Esophagus squamous epithelium (tissue), 5 donors: ENCODE measurements at places on chromosomes 2 and 18. TPM values are rescaled to one million over a fixed set of nuclear protein-coding genes. Genes with fewer than 3 reads are reported as not detected.
A peak's percentile ranks its signal among the peaks of the same experiment; 100 is the strongest.

- no peak overlapping the region for H3K4me3 ChIP-seq
- no peak overlapping the region for H3K27ac ChIP-seq
- H3K4me1 ChIP-seq = no peaks in the 10 kb centered on the region
- no peaks in the 10 kb centered on the region for H3K27me3 ChIP-seq
Measured at GRCh38 chr18:21686282-21687105, 18.1 kb downstream of the ABHD3 start.

GRCh38 chr2:201680743-201681142 is 17.7 kb downstream of the MPP4 start:
- no peaks in the 10 kb centered on the region for H3K36me3 ChIP-seq
- no peak for DNase-seq
- no peak overlapping the region for H3K4me3 ChIP-seq
- no peaks in the 10 kb centered on the region for H3K27me3 ChIP-seq

DNA sequence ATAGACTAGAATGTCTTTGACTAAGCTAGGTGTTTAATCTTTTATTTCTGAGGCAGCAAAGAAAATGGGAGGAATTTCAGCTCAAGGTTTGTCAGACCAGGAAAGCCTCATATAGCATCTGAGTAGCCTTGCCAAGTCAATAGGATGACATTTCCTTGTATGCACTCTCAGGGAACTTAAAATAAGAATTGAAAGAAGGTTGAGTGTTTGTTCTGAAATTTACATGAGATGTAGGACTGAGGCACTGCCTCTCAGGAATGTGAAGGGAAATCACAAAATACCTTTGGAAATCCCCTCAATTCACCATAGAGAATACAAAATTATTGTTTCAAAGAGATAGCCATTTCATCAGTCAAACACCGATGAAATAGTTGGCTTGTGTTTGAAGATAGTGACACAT is 392.0 kb upstream of the NRP2 start:
- no peak for DNase-seq
- no peaks in the 10 kb centered on the region for H3K4me1 ChIP-seq
- no peaks in the 10 kb centered on the region for H3K36me3 ChIP-seq
- no peak overlapping the region for H3K27ac ChIP-seq
- no peaks in the 10 kb centered on the region for H3K27me3 ChIP-seq

DNA sequence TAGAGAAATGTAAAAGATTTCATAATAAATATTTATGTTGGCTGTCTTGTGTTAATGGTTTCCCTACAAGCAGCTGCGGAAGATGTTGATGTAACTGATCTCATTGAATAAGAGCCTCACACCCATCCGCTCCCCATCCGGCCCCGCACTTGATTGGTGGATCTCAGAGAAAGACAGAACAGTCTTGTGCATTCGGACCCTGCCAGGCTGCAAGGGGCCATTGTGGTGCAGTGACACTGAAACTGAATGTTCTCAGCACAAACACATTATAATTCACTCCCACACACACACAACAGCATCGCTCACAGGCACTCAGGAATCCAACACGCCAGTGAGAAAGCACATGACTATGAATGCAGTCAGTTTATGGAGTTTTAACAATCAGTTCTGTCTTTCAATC is 47.8 kb downstream of the PRELID3A start:
- no peak for DNase-seq
- H3K4me3 ChIP-seq = no peak overlapping the region
- peaks cover 25% of the 10 kb centered on the region for H3K36me3 ChIP-seq
- no peak overlapping the region for H3K27ac ChIP-seq
- H3K27me3 ChIP-seq = no peaks in the 10 kb centered on the region
- H3K4me1 ChIP-seq = no peaks in the 10 kb centered on the region

DNA sequence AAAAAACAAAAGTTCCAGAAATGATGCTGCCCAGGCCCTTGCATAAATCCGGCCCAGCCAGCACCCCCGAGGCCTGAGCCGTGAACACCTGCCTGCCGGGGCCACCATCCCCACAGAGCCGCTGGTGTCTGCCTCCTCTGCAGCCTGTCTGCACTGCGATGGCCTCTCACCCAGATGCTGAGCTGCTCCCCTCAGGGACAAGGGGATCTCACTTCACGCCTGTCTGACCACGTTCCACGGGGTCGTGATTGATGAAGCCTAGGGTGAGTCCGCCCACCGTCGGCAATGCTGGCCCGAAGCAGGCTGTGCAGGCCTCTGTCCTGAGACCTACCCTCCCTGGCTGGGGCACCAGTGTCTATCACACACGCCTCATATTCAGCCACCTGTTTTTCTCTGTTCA is 444.2 kb downstream of the EIPR1 start:
- DNase-seq = no peak
- no peaks in the 10 kb centered on the region for H3K36me3 ChIP-seq
- H3K4me3 ChIP-seq = no peak overlapping the region

- H3K36me3 ChIP-seq = no peaks in the 10 kb centered on the region
- H3K4me3 ChIP-seq = no peak overlapping the region
- no peak for DNase-seq
Measured at GRCh38 chr2:169005080-169005598, 26.0 kb downstream of the ABCB11 start.

- H3K27me3 ChIP-seq = no peaks in the 10 kb centered on the region
- no peak for DNase-seq
- no peak overlapping the region for H3K27ac ChIP-seq
- H3K36me3 ChIP-seq = no peaks in the 10 kb centered on the region
- H3K4me1 ChIP-seq = no peaks in the 10 kb centered on the region
Measured at GRCh38 chr2:96340493-96341414, 5.2 kb downstream of the NCAPH start.

- no peaks in the 10 kb centered on the region for H3K27me3 ChIP-seq
- DNase-seq = no peak
- no peak overlapping the region for H3K4me3 ChIP-seq
- H3K36me3 ChIP-seq = no peaks in the 10 kb centered on the region
Measured at GRCh38 chr2:179243046-179243445, 21.6 kb downstream of the SESTD1 start.

- H3K27ac ChIP-seq = no peak overlapping the region
- no peaks in the 10 kb centered on the region for H3K27me3 ChIP-seq
- no peaks in the 10 kb centered on the region for H3K4me1 ChIP-seq
- no peaks in the 10 kb centered on the region for H3K36me3 ChIP-seq
- DNase-seq = no peak
Measured at GRCh38 chr2:43238176-43238575, 11.8 kb upstream of the ZFP36L2 start.

DNA sequence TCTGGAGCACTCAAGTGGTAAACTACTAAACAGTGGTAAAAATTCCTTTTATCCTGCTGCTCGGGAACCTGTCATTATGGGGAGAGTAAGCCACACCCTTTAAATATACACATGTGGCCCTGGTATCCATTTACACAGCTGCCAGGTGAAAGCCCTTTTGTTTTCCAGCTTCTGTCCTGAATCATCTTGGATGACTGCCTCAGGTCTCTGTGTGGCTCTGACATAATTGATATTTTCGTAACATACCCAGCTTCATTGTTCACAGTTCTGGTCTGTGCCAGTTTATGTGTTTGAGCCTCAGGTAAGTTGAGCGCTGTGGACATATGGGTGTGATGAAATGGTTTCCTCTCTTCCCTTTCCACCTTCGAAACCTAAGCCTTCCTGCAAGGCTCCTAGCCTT is 15.7 kb upstream of the TTC39C start:
- H3K36me3 ChIP-seq = no peaks in the 10 kb centered on the region
- H3K27ac ChIP-seq = peak overlapping the region; percentile 66
- no peak for DNase-seq
- H3K27me3 ChIP-seq = no peaks in the 10 kb centered on the region
- no peak overlapping the region for H3K4me3 ChIP-seq

GRCh38 chr18:48419277-48420022 is 10.3 kb upstream of the ZBTB7C start:
- no peaks in the 10 kb centered on the region for H3K4me1 ChIP-seq
- H3K27me3 ChIP-seq = no peaks in the 10 kb centered on the region
- no peak overlapping the region for H3K27ac ChIP-seq
- H3K36me3 ChIP-seq = no peaks in the 10 kb centered on the region
- no peak overlapping the region for H3K4me3 ChIP-seq
- DNase-seq = no peak

DNA sequence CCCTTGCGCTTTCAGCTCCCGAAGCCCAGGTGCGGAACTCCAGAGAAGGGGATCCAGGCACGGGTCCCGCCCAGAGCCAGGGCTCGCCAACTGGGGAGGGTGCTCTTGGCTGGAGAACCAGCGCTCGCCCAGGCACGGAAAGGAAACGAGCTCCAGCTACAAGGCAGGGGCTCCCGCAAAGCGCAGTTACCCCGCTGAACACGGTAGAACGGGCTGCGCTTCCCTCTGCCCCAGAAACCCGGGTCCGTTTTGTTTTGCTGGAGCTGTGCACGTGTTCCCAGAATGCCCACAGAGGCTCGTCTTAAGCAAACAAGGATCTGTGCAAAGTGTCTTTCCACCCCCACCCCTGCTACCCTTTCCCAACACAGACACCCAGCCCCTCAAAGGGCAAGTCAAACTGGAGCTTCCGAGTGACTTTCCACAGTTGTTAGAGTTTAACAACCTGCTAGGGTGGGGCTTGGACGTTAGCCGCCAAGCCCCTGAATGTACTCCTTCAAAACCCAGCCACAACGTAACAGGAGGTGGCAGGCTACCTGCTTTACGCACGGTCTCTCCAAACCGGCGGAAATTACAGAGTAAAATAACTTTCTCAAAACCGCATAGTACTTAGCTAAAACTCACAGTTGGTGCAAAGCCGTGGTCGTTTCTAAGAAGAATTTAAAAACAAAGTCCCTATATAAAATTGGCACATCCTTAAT is 775 bp downstream of the RNF125 start:
- no peak for DNase-seq
- no peaks in the 10 kb centered on the region for H3K27me3 ChIP-seq
- no peaks in the 10 kb centered on the region for H3K4me1 ChIP-seq

GRCh38 chr2:112026509-112026908 is 28.6 kb upstream of the TMEM87B start:
- no peak overlapping the region for H3K27ac ChIP-seq
- H3K4me1 ChIP-seq = peaks cover 4% of the 10 kb centered on the region
- peaks cover 15% of the 10 kb centered on the region for H3K36me3 ChIP-seq
- no peak for DNase-seq

- DNase-seq = no peak
- H3K4me1 ChIP-seq = peaks cover 91% of the 10 kb centered on the region
- peaks cover 6% of the 10 kb centered on the region for H3K36me3 ChIP-seq
- no peaks in the 10 kb centered on the region for H3K27me3 ChIP-seq
- H3K4me3 ChIP-seq = no peak overlapping the region
Measured at GRCh38 chr2:189556526-189556925, 24.1 kb downstream of the SLC40A1 start.

GRCh38 chr18:1891641-1892040 is 679.7 kb downstream of the METTL4 start:
- no peak overlapping the region for H3K27ac ChIP-seq
- no peaks in the 10 kb centered on the region for H3K27me3 ChIP-seq
- H3K36me3 ChIP-seq = no peaks in the 10 kb centered on the region

DNA sequence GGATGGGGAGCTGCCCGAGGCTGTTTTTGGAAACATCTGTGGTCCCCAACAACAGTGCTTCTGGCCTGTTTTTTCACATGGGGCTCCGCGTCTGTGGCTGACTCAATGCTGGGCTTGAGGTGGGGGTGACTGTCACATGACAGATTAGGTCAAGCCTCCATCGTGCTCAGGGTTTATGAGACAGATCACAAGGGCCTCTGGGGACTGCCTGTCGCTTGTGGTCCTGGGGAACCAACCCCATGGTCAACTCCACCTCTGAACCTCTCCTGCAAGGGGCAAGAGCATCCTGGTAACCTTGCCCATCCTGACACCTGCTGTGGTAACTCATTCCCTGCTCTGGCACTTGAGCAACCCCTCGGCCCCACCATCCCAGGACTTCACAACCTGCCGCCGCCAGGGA is 47.6 kb upstream of the SH3RF3 start:
- DNase-seq = no peak
- no peaks in the 10 kb centered on the region for H3K27me3 ChIP-seq
- no peak overlapping the region for H3K27ac ChIP-seq
- H3K4me1 ChIP-seq = no peaks in the 10 kb centered on the region
- no peak overlapping the region for H3K4me3 ChIP-seq

DNA sequence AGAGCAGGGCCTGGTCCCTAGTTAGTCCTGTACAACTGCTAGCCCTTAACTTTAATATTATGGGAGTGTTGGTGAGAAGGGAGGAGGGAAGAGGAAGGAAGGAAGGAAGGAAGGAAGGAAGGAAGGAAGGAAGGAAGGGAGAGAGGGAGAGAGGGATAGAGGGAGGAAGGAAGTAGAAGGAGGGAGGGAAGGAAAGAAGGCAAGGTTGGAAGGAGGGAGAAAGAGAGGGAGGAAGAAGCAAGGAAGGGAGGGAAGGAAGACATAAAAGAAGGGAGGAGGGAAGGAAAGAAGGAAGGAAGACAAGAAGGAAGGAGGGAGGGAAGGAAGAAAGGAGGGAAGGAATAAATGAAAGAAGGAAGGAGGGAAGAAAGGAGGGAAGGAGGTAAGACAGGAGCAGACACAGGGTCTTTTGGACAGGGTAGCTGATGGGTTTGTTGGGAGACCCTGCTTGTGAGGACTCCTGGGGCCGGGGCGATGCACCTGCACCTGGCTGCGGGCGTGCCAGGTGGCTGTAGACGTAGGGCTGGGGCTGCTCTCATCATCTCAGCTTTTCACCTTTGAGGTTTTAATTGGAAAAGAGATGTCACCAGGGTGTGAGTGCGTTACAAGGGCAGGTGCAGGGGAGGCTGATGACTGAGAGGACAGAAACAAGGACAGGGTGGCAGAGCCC is 5.9 kb upstream of the POMC start:
- no peak overlapping the region for H3K4me3 ChIP-seq
- H3K4me1 ChIP-seq = no peaks in the 10 kb centered on the region
- H3K27me3 ChIP-seq = no peaks in the 10 kb centered on the region
- no peaks in the 10 kb centered on the region for H3K36me3 ChIP-seq
- DNase-seq = no peak

DNA sequence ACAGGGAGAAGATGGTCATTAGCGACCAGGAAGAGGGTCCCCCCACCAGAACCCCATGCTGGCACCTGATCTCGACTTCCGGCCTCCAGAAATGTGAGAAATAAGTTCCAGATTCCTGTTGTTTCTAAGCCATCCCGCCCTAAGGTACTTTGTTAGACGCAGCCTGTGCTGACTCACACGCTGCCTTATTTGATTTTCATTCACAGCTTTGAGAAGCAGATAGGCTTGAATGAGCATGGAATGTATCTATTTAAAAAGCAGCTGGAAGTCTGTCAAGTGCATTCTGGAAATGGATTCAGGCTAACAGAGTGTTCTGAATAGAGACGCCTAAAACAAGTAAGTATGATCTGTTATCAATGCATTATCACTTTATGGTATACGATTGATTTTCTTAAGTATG is 8.3 kb upstream of the IL1R2 start:
- H3K27ac ChIP-seq = peak overlapping the region; percentile 71
- H3K4me3 ChIP-seq = no peak overlapping the region
- H3K4me1 ChIP-seq = peaks cover 91% of the 10 kb centered on the region
- DNase-seq = no peak
- no peaks in the 10 kb centered on the region for H3K36me3 ChIP-seq

- no peak overlapping the region for H3K27ac ChIP-seq
- no peak for DNase-seq
- H3K4me1 ChIP-seq = peaks cover 68% of the 10 kb centered on the region
- no peaks in the 10 kb centered on the region for H3K27me3 ChIP-seq
- H3K4me3 ChIP-seq = no peak overlapping the region
- no peaks in the 10 kb centered on the region for H3K36me3 ChIP-seq
Measured at GRCh38 chr2:144480285-144480684, 39.6 kb downstream of the ZEB2 start.

The PIEZO2 gene
- 2.1 TPM for total RNA-seq

The AGXT gene
- not detected for total RNA-seq

The CFC1 gene
- not detected for total RNA-seq

The IL1R2 gene
- 24.1 TPM for total RNA-seq

The POU3F3 gene
- total RNA-seq = 0.09 TPM

The COL4A4 gene
- 1.4 TPM for total RNA-seq

The COPS9 gene
- 225 TPM for total RNA-seq

The SERPINB11 gene
- 2.1 TPM for total RNA-seq

The GPAT2 gene
- total RNA-seq = 2.1 TPM

The E2F6 gene
- 14.5 TPM for total RNA-seq

The REG3G gene
- total RNA-seq = not detected

The TAF4B gene
- total RNA-seq = 5.9 TPM
